ENCODE measurements at places on chromosomes 4 and X. TPM values are rescaled to one million over a fixed set of nuclear protein-coding genes. Genes with fewer than 3 reads are reported as not detected.

DNA sequence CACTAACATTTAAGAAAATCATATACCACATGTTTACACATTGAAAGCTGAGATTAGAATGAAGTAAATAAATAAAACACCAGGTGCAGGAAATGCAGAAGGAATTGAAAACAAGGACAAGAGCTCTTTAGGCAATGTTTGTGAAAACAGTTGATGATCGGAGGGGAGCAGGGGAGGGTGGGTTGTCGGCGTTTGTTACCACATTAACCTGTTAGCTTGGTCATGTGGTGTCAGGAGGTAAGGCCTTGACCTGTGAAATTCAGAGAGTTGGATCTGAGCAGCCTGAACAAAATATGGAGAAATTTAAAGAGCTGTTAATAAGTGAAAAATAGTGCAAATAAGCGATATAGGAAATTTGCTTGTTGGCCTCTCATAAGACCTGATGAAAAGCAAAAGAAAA is 759.9 kb downstream of the PDHA2 start:
- H3K4me1 ChIP-seq = no peaks in the 10 kb centered on the region
- H3K4me3 ChIP-seq = no peak overlapping the region
- no peaks in the 10 kb centered on the region for H3K36me3 ChIP-seq

UGT8 gene
- total RNA-seq = 0.40 TPM

DNA sequence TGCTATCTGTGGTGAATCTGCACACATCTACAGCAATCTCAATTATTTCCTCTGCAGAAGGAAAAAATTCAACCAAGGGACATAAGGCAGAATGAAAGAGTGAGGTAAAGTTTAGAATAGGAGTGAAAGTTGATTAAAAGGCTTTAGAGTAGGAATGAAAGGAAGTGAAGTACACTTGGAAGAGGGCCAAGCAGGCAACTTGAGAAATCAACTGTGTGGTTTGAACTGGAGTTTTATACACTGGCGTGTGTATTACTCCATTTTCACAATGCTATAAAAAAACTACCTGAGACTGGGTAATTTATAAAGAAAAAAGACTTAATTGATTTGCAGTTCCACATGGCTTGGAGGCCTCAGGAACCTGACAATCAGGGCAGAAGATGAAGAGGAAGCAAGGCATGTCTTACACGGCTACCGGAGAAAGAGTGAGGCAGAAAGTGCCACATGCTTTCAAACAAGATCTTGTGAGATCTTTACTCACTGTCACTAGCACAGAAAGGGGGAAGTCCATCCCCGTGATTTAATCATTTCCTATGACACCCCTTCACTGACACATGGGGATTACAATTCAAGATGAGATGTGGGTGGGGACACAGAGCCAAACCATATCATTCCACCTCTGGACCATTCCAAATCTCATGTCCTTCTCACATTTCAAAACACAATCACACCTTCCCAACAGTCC is 234.8 kb downstream of the IL15 start:
- H3K4me3 ChIP-seq = no peak overlapping the region
- no peaks in the 10 kb centered on the region for H3K36me3 ChIP-seq
- no peaks in the 10 kb centered on the region for H3K4me1 ChIP-seq
- peaks cover 7% of the 10 kb centered on the region for H3K27me3 ChIP-seq

- peaks cover 11% of the 10 kb centered on the region for H3K4me1 ChIP-seq
- H3K27me3 ChIP-seq = no peaks in the 10 kb centered on the region
- DNase-seq = no peak
Measured at GRCh38 chrX:39810901-39811300, 286.9 kb downstream of the BCOR start.

USP17L19 gene
- not detected for total RNA-seq

DNA sequence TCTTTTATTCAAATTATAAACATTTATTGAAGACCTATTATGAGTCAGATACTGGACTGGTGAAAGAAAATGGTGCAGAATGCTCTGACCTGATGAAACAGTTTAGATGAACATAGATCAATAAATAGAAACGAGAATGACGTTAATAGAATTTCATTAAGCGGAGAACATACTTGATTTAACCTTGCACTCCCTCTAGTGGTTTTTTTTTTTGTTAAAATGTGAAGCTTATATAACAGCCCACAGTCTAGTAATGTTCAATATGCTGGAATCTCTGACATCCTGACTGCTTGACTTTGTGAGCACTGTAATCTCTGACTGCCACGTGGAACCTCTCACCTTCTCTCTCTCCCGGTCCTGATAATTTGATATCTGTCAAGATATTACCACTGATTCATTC is 32.3 kb downstream of the HDAC8 start:
- peaks cover 4% of the 10 kb centered on the region for H3K36me3 ChIP-seq
- no peak for DNase-seq
- no peak overlapping the region for H3K4me3 ChIP-seq
- H3K27me3 ChIP-seq = no peaks in the 10 kb centered on the region
- H3K27ac ChIP-seq = no peak overlapping the region
- peaks cover 4% of the 10 kb centered on the region for H3K4me1 ChIP-seq

USP17L21 gene
- not detected for total RNA-seq

DNA sequence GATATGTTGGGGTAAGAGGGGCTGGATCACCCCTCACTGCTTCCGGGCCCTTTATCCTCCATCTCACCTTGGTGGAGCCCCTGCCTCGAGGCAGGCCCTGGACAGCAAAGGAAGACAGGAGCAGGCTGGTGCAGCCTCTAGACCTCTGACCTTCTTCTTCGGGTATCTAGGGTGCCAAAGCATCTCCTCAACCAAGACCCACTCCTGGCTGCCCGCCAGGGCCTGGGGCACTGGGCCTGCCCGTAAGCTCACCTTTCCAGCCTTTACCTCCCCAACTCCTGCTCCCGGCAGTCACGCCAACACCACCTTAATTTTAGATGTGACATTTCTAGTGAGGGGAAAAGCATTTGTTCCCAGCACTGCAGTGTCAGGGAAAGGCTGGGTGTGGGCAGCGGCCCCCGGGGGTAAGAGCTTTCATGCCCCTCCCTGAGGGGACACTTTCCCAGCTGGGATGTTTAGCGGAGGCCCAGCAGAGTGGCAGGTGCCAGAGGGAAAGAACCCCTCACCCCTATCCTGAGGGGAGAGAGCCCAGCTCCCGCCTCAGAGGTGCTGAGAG is 6.7 kb downstream of the MAN2B2 start:
- no peaks in the 10 kb centered on the region for H3K4me1 ChIP-seq
- H3K4me3 ChIP-seq = no peak overlapping the region
- H3K27me3 ChIP-seq = no peaks in the 10 kb centered on the region
- DNase-seq = no peak
- peaks cover 66% of the 10 kb centered on the region for H3K36me3 ChIP-seq

PLP1 gene
- not detected for total RNA-seq

DNA sequence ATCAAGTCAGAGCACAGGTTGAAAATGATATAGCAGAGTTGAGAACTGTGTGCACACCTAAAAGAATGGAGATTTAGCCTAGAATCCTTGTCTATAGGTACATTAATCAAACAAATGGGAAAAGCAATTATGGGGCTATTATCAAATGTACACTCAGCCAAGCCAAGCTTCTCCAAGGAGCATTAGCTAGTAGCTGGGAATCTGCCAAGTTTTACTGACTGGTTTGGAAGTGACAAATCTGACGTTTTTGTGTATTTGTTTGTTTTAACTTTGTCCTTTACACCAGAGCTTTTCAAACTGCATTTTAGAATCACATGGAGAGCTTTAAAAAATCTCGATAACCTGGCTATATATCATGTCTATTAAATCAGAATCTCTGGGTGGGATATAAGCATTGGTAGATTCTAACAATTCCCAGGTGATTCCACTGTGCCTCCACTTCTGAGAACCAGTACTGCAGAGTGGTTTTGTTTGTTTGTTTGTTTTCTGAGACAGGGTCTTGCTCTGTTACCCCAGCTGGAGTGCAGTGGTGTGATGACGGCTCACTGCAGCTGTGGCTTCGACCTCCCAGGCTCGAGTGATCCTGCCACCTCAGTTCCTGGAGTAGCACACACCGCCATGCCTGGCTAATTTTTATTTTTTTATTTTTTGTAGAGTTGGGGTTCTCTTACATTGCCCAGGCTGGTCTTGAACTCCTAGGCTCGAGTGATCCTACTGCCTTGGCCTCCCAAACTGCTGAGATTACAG is 279.8 kb downstream of the UNC5C start:
- H3K27me3 ChIP-seq = no peaks in the 10 kb centered on the region
- no peak overlapping the region for H3K27ac ChIP-seq
- no peaks in the 10 kb centered on the region for H3K36me3 ChIP-seq
- H3K4me3 ChIP-seq = no peak overlapping the region
- H3K4me1 ChIP-seq = no peaks in the 10 kb centered on the region

KIT gene
- 0.10 TPM for total RNA-seq

DNA sequence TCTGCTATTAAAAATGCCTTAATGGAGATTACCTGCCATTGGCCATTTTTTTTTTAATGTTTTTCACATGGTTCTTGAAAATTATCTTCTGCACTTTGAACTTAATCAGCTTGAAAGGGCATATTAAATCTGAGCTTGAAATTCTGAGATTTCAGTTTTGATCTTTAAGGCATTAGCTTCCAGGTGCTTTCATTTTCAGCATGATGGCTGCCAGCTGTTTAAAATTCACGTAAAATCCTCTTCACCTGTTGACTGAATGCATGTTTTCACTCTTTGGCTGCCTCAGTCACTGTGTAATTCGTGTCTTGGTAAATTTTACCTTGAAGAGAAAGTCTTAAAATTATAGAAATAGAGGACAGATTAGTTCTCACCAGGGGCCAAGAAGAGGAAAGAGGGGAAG is 39.6 kb downstream of the SMAD1 start:
- peaks cover 2% of the 10 kb centered on the region for H3K27me3 ChIP-seq
- no peak overlapping the region for H3K4me3 ChIP-seq
- H3K36me3 ChIP-seq = no peaks in the 10 kb centered on the region
- no peaks in the 10 kb centered on the region for H3K4me1 ChIP-seq

DNA sequence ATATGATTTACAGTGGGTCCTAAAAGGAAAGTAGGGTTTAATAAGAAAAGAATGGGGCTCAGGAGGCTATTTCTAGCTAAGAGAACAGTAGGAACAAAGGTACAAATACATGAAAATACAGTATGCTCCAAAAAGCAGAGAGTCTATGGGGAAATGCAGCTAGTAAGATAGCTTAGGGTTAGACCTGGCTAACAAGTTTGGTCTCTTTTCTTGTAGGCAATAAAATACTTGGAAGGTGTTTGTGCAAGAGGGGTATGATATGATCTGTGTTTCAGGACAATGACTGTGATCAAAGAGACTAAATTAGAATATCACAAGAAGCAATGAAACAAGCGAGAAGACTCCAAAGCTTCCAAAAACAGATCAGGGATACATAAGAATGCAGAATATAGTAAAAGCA is 33.5 kb upstream of the SH3KBP1 start:
- H3K4me1 ChIP-seq = no peaks in the 10 kb centered on the region
- H3K4me3 ChIP-seq = no peak overlapping the region
- no peak overlapping the region for H3K27ac ChIP-seq
- peaks cover 2% of the 10 kb centered on the region for H3K36me3 ChIP-seq
- DNase-seq = no peak

GPRASP1 gene
- total RNA-seq = 4.1 TPM

TCEAL7 gene
- total RNA-seq = not detected

FBXW7 gene
- 35.8 TPM for total RNA-seq

GRCh38 chr4:167622481-167623240 is 388.4 kb upstream of the SPOCK3 start:
- no peaks in the 10 kb centered on the region for H3K27me3 ChIP-seq
- H3K36me3 ChIP-seq = no peaks in the 10 kb centered on the region
- no peaks in the 10 kb centered on the region for H3K4me1 ChIP-seq
- H3K4me3 ChIP-seq = no peak overlapping the region

STBD1 gene
- 0.67 TPM for total RNA-seq
